ENCODE measurements at places on chromosomes 12 and 14. TPM values are rescaled to one million over a fixed set of nuclear protein-coding genes. Genes with fewer than 3 reads are reported as not detected.

ADCY4 gene
- polyA plus RNA-seq = 4.1 TPM

NGB gene
- not detected for polyA plus RNA-seq

PPTC7 gene
- 8.8 TPM for polyA plus RNA-seq

FAM181A gene
- not detected for polyA plus RNA-seq

All from BJ (cell line).